ENCODE measurements at places on chromosomes 13 and 19.
A peak's percentile ranks its signal among the peaks of the same experiment; 100 is the strongest.

DNA sequence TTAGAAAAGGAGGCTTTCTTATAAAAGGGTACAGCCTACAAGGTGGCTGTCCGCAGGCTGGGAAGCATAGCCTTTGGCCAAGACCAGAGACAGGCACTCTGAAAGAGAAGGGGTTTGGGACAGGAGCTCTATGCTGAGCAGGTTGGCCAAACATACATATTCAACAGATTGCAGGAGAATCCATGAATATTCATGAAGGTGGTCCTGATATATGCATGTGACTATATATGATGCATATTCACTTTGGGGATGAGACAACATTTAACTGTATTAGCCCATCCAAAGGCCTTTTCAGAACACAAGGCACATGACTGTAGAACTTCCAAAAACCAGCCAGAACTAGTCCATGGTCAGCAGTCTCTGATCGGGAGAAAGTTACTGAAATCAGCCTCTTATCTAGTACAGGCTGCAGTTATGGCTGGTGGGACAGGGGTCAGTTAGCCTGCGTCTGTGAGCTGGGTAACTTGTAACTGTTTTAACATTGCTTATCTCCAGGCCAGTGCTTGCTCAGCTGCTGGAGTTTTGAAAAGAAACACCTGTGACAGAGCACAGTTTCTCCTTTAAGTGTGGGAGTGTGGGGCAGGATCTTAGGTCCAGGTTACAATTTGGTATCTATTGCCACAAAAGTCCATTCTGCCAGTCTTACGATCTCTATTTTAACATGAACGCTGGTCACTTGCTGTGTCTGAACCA, 924.2 kb downstream of the UQCRFS1 start:
- no peak for DNase-seq

DNA sequence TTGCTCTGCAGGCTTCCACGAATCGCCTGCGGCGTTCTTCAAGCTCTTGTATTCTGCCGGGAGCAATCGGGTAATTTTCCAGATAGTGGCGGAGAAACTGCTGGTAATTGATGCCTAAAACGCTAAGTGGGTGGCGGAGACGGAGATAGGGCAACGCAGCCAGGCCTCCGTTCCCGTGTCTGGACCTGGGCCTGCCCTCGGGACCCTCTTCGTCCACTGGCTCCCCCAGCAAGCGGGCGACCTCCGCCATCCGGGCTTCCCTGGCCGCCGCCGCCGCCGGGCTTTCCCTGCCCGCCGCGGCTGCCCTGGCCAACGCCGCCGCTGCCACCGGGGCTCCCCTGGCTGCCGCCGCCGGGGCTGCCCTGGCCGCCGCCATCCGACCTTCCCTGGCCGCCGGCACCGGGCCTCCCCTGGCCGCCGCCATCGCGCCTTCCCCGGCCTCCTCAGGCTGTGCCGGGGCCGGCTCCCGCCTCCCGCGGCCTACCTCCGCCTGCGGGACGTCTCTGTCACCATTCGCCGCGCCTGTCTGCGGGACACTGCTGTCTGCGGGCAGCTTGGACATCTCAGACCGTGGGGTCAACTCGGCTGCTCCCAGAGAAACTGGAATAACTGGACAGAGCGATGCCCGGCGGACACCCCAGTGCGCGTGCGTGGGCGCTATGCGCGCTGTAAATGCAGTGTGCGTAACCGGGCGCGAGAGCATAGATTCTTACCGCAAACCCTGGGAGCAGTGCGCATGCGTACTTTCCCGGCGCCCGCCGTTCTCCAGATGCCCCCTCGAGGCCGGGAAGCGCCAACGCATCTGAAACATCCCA, at the start of gene EID2:
EID2 (minus strand) TSS at position 644 of the 815 bp plus-strand sequence; CDS start at position 562, 82 bp downstream.
- DNase-seq: peak; percentile 44

GRCh38 chr13:70457474-70457873, 349.2 kb upstream of the KLHL1 start:
- no peak for DNase-seq

GRCh38 chr13:77323858-77324257, 3.0 kb downstream of the MYCBP2 start:
- no peak for DNase-seq

DNA sequence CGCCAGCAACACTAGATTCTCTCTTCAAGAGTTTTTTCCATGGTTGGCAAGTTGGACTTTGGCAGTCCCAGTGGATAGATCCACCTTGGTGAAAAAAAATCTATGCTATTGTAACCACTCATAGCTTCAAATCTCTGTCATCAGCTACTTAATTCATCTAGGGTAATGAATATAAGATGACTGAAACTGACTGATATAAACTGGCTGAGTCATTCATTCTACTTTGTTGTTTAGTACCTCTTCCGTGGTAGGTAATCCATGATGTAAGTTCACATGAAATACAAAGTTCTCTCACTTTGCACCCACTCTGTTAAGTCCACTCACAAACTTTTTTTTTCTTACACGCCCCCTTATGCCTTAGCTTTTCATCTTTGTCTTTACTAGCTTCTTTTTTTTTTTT, 1381.5 kb downstream of the SLITRK5 start:
- no peak for DNase-seq

DNA sequence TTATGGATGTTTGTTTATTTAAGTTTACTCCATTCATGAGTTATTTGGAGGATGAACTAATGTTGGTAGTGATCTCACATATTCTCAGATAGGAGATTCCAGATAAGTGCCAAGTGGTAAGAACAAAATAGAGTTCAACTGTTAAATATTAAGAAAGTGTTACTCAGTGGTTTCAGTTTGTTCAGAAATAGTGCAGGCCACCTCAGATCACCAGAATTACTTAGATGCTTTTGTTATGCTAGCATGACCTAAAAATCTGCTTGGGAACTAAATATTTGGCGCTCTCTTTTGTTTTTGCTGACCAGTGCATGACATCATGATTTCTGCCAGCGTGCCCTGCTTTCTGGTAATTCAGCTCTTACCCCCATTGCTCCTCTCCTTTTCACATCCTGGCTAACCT, 15.6 kb downstream of the CLDN10 start:
- no peak for DNase-seq

GRCh38 chr13:109412283-109412901, 374.0 kb downstream of the IRS2 start:
- DNase-seq: no peak

DNA sequence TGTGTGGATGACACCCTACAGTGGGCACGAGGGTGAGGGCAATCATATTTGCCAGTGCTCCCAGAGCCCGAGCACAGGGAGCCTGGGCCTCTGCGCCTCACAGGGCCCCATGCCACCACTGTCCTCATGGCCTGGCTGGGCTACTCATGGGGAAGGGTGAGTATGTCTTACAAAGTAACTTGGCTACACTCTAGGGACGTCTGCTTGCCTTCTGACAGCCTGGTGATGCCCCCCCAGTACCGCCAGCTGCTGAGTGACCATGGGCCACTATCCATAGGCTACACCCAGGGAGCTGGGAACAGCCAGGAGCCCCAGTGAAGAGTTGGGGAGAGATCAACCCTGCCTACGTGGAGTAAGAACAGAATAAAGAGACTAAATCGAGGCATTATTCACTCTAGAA, 78.8 kb downstream of the SERP2 start:
- DNase-seq: no peak

GRCh38 chr19:11639602-11640471, 42.6 kb downstream of the ZNF627 start:
- peak; percentile 60 for DNase-seq

- DNase-seq: no peak
Observed at GRCh38 chr19:12526542-12526941, 24.7 kb downstream of the ZNF564 start.

DNA sequence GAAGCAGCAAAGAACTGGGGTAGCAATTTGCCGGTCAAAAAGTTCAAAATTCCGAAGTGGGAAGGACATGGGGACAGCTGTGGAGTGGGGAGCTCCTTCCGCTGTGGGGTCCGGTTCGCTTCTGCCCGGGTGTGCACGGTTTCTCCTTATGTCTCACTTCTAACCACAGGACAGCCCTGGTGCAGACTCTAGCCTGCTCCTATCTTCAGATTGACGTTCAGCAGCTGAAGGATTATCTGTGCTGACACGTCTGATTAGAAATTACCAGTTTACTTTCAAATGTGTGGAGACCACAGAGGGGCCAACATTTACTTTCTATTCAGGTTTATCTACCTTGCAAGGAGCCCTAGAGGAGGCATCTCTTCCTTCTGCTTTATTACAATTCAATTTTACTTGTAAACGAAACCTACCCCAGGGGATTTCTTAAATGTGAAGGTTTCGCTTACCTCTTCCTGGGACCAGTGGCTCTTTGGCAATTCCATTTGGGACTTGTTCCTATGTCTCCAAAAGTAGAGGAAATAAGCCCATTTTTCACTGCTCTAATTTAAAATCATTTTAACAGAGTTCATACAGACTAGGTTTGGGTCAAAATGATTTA, 27.3 kb downstream of the LHFPL6 start:
- no peak for DNase-seq

- no peak for DNase-seq
Observed at GRCh38 chr19:48866692-48867091, 1.7 kb downstream of the PLEKHA4 start.

GRCh38 chr19:12666265-12667048, at the start of the genes MAN2B1 and WDR83:
Gene MAN2B1 (minus strand): TSS chr19:12666742. CDS start chr19:12666701, 41 bp downstream.
Gene WDR83 (plus strand): TSS chr19:12666807. CDS start chr19:12669791, 2,984 bp downstream.
- no peak for DNase-seq

GRCh38 chr13:30114571-30115256, 192.6 kb downstream of the KATNAL1 start:
- DNase-seq: no peak

DNA sequence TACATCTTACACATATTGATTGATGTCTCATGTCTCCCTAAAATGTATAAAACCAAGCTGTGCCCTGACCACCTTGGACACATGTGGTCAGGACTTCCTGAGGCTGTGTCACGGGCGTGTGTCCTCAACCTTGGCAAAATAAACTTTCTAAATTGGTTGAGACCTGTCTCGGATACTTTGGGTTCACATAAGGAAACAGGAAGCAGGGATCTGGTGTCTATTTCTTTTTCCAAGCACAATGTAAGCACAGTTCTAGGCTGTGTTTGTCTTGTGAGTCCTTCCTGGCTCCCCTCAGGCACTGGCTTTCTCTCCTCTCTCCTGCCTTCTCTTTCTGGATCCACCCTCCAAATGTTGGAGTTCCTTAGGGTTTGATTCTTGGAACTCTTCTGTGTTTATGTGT, 27.6 kb upstream of the TPT1 start:
- no peak for DNase-seq

DNA sequence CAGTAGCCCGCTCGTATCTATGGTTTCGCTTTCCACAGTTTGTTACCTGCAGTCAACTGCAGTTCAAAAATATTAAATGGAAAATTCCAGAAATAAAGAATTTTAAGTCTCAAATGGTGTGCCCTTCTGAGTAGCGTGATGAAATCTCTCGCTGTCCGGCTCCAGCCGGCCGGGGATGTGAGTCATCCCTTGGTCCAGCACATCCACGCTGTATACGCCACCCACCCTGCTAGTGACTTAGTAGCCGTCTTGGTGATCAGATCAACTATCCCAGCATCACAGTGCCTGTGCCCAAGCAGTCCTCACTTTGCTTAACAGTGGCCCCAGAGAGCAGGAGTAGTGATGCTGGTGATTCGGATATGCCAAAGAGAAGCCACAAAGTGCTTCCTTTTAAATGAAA, 40.0 kb downstream of the ZNF331 start:
- no peak for DNase-seq

DNA sequence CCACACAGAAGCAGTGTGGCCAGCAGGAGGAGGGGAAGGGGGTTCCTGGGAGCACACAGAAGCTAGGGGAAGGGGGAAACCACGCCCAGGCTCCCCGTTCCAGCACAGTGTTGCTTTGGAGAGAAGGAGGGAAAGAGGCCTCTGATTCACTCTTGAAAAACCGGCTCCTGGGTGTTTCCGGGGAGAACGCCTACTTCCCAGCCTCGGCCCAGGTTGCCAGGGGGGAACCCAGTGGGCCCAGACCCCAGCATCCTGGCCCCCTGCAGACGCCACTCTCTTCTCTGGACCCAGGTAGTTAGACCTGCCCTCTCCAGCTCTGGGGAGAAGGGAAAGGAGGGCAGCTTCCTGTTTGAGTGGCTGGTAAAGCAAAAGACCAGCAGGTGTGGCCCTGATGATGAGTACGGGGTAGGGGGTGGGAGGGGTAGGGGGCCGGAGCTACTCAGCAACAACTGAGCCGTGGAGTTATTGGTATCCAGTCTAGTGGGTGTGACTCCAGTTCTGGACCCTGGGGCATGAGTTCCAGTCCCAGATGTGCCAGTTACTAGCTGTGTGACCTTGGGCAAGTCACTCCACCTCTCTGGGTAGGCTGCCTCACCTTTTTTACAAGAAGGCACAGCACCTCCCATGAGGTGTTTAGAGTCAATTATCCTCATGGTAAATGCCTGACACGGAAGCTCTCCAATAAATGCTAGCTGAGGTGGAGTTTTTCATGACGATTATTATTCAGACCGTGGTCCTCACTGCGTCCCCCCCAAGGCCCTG, 836 bp downstream of the GIPC1 start:
- DNase-seq: no peak

DNA sequence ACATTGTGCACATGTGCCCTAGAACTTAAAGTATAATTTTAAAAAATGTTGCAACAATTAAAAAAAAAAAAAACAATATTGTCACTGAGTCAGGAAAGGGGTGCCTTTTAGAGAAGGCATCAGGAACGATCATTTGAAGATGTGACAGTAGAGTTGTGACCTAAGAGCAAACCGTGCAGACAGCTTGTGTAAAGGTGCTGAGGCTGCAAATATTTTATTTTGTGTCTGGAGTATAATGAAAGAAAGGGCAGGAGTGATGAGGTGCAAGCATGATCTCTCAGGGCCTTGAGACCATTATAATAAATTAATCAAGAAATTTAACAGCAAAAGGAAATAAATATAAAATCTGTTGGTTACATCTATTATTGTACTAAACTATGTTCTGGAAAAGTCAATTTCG, 1219.7 kb downstream of the OLFM4 start:
- no peak for DNase-seq

- no peak for DNase-seq
Observed at GRCh38 chr13:34993470-34993869, 51.4 kb downstream of the NBEA start.

- DNase-seq: no peak
Observed at GRCh38 chr13:51444922-51445321, 7.9 kb downstream of the INTS6 start.

DNA sequence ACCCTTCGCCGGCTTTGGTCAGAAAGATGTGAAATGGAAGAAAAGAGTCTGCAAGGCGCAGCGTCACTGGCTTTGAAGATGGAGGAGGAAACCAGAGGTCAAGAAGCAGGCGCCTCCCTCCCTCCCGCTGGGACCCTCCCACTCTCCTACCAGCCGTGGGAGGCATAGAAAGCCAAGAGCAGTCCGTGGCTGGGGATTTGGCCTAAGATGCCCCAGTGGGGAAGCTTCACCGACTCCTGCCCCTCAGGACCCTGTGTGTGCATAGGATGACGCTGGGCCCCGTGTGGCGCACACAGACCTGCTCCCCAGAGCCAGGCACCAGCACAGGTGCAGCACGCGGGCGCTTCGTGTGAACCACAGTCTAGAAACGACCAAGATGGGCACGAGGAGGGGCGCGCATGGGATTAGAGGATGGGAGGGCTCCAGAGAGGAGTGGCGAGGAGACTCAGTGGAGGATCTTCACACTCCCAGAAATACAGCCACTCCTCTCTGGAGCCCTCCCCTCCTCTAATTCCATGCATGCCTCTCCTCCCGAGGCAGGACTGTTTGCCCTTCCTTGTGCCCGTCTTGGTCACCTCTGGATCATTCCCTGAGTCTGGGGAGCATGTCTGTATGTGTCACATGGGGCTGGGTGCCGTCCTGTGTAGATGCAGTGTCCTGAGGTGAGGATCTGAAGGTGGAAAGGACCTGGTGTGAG, 194.3 kb downstream of the TEX29 start:
- no peak for DNase-seq
